ENCODE measurements at places on chromosomes 13 and 19.

- no peak for DNase-seq
Measured at GRCh38 chr19:54576411-54576976, 2.9 kb downstream of the LILRA2 start.

- DNase-seq: peak; percentile 39
Measured at GRCh38 chr13:20489185-20489820, 36.4 kb downstream of the CRYL1 start.

DNA sequence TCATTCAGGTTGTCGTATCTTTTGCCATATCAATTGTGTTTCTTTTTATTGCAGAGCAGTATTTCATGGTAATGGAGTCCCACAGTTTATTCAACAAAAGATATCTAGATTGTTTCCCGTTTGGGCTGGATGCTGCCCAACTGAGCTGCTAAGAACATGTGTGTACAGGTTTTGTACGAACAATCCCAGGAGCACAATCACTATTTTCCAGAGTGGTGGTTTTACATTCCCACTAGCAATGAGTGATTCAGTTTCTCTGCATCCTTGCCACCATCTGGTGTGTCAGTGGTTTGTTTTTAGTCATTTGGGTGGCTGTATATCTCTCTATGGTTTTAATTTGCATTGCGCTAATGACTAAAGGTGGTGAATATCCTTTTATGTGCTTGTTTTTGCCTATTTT, 52.7 kb upstream of the ZDHHC20 start:
- DNase-seq: no peak

DNA sequence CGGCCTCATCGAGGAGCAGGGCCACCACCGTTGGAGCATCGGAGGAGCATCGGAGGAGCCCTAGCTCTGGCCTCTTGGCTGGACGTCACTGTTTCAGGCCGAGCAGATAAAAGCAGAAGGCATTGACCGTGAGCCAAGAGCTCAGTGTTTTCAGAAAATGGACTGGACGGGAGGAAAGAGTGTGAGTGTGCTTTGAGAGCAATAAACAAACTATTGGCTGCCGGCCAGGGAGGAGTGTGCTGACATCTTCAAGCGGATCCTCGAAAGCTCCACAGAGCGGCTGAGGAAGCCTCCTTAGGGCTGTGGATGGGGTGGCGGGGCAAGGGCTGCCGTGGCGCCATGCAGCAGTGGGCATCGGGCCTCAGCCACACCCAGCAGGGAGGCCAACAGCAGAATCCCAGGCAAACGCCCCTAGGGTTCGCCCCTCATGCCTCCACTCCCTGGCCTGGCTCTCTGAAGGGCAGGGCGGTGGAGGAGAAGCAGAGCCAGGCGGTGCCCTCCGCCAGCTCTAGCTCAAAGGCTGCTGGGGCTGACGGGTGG, 41.8 kb downstream of the IRS2 start:
- no peak for DNase-seq

DNA sequence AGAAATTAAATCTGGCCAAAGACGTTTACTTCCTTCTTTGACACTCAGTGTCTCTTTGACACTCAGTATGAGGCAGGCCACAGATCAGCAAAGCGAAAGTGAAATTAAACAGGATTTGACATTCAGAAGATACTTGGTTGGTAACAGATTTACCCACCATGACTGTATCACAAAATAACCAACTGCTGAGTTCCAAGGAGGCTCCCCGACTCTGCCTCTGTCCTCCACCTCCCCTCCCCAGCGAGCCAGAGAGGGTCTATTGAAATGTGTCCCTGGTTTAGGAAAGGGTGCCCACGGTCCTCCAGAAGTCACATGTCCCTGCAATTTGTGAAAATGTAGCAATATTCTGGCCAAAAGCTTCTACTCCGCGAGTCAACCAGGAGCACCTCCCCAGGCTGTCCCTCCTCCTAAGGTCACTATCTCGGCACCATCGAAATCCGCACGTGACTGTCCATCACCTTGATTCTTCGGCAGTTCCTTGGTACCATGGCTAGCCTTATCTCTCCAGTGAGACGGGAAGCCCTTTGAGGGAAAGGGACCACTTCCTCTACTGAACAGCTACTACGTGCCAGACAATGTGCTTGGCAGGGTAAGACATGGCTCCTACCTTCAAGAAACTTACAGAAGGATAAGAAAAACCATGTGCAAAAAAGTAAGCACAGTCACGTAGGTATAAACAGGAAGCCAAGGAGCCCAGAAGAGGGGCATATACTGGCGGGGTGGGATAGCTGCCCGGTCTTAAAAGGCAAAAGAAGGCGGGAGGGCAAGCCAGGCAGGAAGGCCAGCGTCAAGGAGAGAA, 1.5 kb downstream of the N4BP2L1 start:
- peak; percentile 15 for DNase-seq

DNA sequence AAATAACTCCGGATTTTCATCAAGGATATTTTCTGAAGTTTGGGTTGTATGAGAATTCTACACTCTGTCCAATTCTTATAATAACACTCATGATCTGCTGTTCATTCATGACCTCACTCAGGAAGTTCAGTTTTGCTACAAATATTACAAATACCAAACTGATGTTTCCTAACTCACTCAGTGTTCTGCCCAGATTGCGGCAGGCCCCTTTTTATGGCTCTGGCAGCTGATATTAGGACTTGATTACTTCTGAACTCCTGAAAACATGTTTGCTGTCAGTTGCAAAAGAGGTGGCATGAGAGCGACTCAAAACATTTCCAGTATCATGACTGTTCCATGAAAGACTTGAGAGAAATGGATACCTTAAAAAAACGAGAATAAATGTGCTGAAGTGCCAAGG, 188.0 kb downstream of the RGCC start:
- no peak for DNase-seq

DNA sequence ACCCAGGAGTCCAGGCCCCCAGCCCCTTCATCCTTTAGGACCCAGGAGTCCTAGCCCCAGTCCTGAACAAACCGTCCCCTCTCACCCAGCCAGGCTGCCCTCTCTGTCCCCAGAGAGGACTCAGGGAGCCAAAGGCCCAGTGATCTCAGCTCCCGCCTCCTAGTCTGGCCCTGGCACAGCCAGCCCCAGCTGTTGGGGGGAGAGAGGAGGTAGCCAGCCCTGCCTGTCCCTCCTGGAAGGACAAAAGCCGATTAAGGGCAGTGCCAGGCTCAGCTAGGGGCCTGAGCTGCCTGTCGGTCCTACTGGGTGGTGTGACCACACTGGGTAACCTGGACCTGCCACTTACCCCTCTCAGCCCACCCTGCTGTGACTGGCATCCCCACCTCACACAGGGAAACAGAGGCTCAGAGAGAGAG, 14.5 kb downstream of the LIPE start:
- no peak for DNase-seq

DNA sequence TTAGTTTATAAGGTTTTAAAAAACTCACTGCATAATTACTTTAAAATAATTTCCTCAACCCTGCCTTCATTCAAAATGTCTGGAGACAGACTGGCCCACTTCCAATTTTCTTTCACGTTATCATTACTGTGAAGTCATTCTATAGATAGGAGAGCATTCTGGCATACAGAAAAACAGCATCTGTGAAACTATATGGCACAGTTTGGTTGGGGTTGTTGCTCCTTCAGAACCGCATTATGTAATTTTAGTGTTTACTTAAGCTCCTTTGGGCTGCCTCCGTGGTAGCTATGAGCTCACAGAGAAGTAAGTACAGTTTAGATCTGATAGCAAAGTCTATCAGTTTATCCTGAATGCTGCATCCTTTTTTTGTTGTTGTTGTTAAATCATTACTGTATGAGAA, 104.3 kb downstream of the KCNRG start:
- DNase-seq: no peak

- DNase-seq: no peak
Measured at GRCh38 chr19:50449236-50449899, 16.7 kb downstream of the MYBPC2 start.

GRCh38 chr19:34335914-34336313, 29.1 kb upstream of the GPI start:
- DNase-seq: no peak

DNA sequence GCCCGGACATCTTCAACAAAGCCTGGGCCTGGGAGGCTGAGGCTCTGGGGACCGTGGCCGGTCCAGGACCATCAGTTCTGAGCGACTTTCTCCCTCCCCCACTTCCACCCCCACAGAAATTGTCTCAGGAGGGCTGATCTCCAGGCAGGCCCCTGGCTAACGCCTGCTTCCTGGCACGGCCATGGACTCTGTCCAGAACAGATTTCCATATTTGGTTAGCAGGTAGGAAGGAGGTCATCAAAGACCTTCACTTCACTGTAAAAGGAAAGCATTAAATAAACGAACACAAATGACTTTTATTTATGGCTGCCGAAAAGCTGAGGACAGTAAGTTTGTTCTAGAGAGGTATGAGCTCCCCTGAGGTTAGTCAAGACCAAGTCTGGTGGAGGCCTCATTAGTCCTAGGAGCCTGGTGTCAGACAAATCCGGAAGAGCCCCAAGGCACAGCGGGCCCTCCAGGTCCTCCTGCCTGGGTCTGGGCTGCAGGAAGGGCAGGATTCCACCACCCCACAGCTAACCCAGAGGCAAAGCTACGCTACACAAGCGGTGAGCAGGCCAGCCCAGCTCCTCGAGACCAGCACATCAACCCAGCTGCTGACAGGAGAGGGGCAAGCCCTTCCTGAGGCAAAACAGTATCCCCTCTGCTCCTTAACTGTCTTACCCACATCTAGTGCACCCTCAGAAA, 4.6 kb upstream of the PLPP2 start:
- DNase-seq: no peak
